Ovary (tissue), 10 donors: ENCODE measurements at places on chromosomes 1 and 21. TPM values are rescaled to one million over a fixed set of nuclear protein-coding genes. Genes with fewer than 3 reads are reported as not detected.

The SV2A gene
- 3.2 TPM for polyA plus RNA-seq

The PEX10 gene
- 19.3 TPM for polyA plus RNA-seq

The CLDN14 gene
- not detected for polyA plus RNA-seq

DNA sequence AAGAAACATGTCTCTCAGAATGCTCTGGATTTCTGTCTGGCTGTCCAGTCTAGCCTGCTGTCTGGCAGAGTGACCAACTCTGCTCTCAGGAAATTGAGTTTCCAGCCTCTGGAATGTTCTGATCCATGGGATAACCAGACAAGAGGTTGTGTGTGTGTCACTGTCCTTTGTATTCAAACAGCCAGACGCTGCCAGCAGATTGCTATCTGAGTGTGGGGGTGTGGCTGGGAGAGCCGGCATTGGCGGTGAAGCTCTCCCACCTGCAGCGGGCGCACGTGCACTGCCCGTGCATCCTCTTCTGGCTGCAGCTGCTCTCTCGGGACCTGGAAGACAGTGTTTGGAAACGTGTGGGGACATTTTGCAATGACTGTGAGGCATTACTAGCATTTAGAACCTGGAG lies 26.1 kb downstream of the PKP1 start:
- no peaks in the 10 kb centered on the region for H3K27me3 ChIP-seq
- no peaks in the 10 kb centered on the region for H3K4me1 ChIP-seq
- no peak overlapping the region for H3K4me3 ChIP-seq
- H3K36me3 ChIP-seq = no peaks in the 10 kb centered on the region

The TAL1 gene
- polyA plus RNA-seq = 2.4 TPM

The FAM151A gene
- not detected for polyA plus RNA-seq

GRCh38 chr1:180571060-180571831 lies 12.5 kb downstream of the OVAAL start:
- H3K36me3 ChIP-seq = no peaks in the 10 kb centered on the region
- DNase-seq = no peak
- no peak overlapping the region for H3K4me3 ChIP-seq
- no peak overlapping the region for H3K27ac ChIP-seq
- H3K27me3 ChIP-seq = no peaks in the 10 kb centered on the region

GRCh38 chr1:23791516-23792047 lies 637 bp downstream of the LYPLA2 start:
- peak overlapping the region; percentile 27 for H3K27ac ChIP-seq
- peaks cover 24% of the 10 kb centered on the region for H3K4me1 ChIP-seq
- H3K27me3 ChIP-seq = no peaks in the 10 kb centered on the region
- H3K36me3 ChIP-seq = no peaks in the 10 kb centered on the region
- peak; percentile 51 for DNase-seq

- no peak for DNase-seq
- no peaks in the 10 kb centered on the region for H3K27me3 ChIP-seq
- H3K4me1 ChIP-seq = peaks cover 5% of the 10 kb centered on the region
- H3K36me3 ChIP-seq = no peaks in the 10 kb centered on the region
- no peak overlapping the region for H3K4me3 ChIP-seq
Observed at GRCh38 chr1:51345300-51345687, 14.9 kb upstream of the TTC39A start.

The LIN28A gene
- not detected for polyA plus RNA-seq

- no peak overlapping the region for H3K27ac ChIP-seq
- H3K36me3 ChIP-seq = no peaks in the 10 kb centered on the region
- no peak for DNase-seq
- H3K27me3 ChIP-seq = no peaks in the 10 kb centered on the region
- H3K4me1 ChIP-seq = no peaks in the 10 kb centered on the region
Observed at GRCh38 chr1:89596698-89597097, 36.2 kb upstream of the LRRC8C start.

DNA sequence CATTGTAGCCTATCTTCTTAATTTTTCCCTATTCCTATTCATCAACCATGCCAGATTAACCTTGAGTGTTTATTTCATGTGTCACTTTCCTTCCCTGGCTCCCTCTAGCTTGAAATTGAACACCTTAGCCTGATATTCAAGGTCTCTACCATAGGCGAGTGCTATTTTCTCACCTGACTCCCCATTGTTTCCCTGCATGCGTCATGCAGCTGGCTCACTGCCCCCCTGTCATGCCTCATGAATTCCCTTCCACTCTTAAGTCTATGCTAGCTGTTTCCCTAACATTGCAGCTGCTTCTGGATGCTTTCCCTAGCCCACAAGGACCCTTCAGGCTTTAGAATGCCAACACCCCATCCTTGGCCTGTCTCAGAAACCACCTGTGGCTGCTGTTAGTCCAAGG lies 56.7 kb upstream of the CD1D start:
- DNase-seq = no peak
- H3K36me3 ChIP-seq = no peaks in the 10 kb centered on the region
- H3K27ac ChIP-seq = no peak overlapping the region
- H3K27me3 ChIP-seq = no peaks in the 10 kb centered on the region
- H3K4me1 ChIP-seq = no peaks in the 10 kb centered on the region

The S100A3 gene
- not detected for polyA plus RNA-seq

DNA sequence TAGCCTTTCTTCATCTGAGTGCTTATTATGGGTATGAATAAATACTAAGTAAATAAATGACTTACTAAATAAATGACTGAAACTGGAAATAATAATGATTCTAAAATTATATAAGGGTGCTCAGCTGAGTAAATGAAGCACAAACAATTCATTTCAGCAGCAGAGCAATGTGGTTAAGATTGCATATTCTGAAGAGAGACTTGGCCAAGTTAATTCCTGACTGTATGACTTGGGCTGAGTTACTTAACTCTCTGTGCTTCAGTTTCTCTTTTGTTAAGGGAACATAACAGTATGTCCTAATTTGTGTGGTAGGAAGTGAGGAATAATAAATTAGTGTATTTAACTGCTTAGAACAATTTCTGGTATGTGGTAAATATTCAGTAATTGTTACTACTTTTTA lies 19.1 kb downstream of the AGL start:
- H3K4me3 ChIP-seq = no peak overlapping the region
- DNase-seq = no peak
- H3K4me1 ChIP-seq = no peaks in the 10 kb centered on the region
- H3K27ac ChIP-seq = no peak overlapping the region

DNA sequence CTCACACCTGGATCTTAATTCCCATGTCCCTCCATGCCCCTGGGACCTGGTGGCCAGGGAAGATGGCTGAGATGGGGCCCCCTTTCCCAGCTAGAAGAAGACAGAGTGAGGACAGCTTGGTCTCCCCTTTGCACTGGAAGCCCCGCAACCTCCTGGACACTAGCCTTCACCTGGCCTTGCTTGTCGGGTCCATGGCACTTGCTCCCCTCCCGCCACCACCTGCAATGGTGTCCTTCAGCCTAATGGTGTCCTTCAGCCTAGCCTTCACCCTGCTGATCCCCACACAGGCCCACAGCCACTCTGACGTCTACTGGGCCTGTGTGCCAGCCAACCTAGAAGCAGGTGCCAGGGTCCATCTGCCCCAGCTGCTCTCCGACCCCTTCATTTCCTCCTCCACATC lies 45.9 kb upstream of the EDN2 start:
- no peaks in the 10 kb centered on the region for H3K27me3 ChIP-seq
- no peaks in the 10 kb centered on the region for H3K36me3 ChIP-seq
- DNase-seq = no peak
- no peak overlapping the region for H3K4me3 ChIP-seq

The SLC1A7 gene
- 0.28 TPM for polyA plus RNA-seq

The NTMT2 gene
- polyA plus RNA-seq = not detected

The KIF17 gene
- 1.00 TPM for polyA plus RNA-seq

- no peaks in the 10 kb centered on the region for H3K36me3 ChIP-seq
- no peaks in the 10 kb centered on the region for H3K4me1 ChIP-seq
- H3K4me3 ChIP-seq = no peak overlapping the region
- no peaks in the 10 kb centered on the region for H3K27me3 ChIP-seq
- no peak overlapping the region for H3K27ac ChIP-seq
- DNase-seq = no peak
Observed at GRCh38 chr1:243946253-243946652, 96.2 kb upstream of the AKT3 start.

DNA sequence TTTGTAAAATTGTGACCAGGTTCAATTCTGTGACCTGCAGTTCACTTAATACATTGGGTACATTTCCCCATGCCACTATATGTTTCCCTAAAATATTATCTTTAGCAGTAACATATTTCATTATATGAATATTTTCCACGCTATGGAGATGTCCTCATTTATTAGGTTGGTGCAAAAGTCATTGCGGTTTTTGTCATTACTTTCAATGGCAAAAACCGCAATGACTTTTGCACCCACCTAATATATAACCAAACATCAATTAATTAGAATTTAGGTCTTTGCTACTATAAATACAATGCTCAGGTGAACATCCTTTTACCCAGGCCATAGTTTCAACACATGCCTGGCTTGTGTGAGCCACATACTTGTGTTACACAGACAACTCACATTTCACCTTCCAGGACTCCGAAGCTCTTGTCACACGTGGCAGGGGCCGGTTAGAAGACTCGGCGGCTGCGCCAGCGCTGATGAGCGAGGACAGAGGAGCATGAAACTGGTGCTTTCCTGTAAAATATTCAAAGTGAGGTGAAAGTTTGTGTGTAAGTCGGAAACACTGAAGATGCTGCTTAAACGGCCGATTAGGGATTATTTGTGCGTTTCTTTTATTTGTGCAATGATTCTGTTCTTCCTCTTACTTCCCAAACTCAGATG lies 215.5 kb downstream of the KIF26B start:
- H3K4me1 ChIP-seq = no peaks in the 10 kb centered on the region
- DNase-seq = no peak
- no peak overlapping the region for H3K4me3 ChIP-seq
- H3K27ac ChIP-seq = no peak overlapping the region
- H3K36me3 ChIP-seq = no peaks in the 10 kb centered on the region
- H3K27me3 ChIP-seq = no peaks in the 10 kb centered on the region

The DPT gene
- 4.7 TPM for polyA plus RNA-seq

DNA sequence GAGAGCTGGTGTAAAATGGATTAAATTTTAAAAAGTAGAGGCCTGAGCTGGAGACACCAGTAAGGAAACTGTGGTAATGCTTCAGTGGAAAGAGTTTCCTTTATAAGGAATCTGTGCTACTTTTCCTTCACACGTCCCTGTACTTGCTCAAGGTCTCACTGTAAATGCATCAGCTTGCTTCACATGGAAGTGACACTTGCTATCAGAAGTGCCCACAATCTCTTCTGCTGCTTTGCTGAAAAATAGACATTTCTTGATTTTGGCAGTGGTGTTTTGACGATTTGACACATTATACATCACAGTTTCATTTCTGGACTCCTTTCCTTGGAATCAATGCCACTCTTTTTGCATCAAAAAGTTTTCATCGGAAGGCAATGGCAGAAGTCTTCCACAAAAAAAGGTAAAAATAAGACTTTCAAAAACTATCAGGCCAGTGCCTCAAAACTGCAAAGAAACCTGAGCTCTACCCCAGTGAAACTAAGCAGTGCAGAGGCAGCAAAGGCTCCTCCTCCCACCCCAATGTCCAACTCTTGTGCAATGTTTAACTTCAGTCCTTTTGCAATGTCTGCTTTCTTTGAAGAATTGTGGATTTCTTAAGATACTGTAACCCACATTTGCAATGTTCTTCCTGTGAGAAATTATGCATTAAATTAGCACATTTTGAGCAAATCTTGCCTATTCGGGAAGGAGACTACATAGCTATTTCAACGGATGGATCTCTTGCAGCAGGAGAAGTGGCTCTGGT lies 18.4 kb upstream of the TSPAN2 start:
- H3K4me3 ChIP-seq = no peak overlapping the region
- no peak overlapping the region for H3K27ac ChIP-seq
- H3K36me3 ChIP-seq = no peaks in the 10 kb centered on the region
- DNase-seq = no peak

The HMCN1 gene
- 3.8 TPM for polyA plus RNA-seq

The PRRX1 gene
- 31.2 TPM for polyA plus RNA-seq

DNA sequence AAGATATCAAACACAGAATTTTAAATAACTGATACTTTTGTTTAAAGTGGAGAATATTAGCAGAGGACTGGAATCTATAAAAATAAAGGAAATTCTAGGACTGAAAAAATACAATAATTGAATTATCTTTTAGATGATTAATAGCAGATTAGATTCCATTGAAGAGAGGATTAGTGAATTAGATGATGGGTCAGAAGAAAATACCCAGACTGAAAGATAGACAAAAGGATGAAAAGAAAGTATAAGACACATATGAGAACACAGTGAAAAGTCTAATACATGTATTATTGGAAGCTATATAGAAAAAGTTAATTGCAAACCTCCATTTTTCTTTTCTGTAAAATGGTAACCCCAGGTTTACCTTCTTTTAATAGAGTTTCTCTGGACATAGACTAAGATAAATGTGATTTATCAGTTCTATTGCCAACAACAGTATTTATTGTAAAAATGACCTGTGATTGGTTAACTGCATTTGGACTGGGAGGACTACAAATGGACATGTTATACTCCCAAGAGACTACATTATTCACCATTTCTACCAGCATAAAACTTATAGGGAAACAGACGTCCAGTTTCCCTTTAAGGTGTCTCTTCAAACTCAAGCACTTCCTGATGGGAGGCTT lies 11.0 kb downstream of the PRKAA2 start:
- H3K4me1 ChIP-seq = no peaks in the 10 kb centered on the region
- no peaks in the 10 kb centered on the region for H3K36me3 ChIP-seq
- DNase-seq = no peak
- no peaks in the 10 kb centered on the region for H3K27me3 ChIP-seq
- H3K27ac ChIP-seq = no peak overlapping the region

DNA sequence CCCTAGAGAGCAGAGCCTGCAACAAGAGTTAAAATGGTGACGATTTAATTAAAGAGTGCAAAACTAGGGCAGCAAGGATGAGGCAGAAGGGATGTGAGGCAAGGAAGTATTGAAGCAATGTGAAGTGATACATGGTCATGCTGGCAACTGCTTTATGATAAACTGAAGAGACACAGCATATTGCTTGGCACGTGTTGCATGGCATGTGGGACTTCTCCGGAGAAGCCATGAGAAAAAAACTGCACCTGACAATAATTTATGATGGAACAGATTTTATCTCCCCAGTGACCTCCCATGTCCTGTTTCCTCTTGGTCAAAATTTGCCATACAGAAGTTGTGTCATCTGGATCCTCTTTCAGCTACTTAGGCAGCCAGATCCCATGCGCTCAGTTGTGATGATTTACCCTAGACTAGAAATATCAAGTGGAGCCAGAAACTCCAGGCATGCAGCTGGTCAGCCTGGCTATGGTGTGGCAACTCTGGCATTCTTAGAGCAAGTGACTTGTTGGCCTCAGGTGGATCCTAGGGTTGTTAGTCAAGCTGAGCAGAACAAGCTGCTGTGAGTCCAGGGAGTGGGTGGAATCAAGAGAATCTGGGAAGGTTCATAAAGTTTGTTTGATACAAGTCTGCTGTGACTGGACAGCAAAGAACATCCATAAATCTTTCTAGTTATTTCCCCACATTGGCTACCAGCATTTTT lies 611.4 kb upstream of the USP24 start:
- H3K27me3 ChIP-seq = no peaks in the 10 kb centered on the region
- H3K4me3 ChIP-seq = no peak overlapping the region
- H3K4me1 ChIP-seq = no peaks in the 10 kb centered on the region
- no peak overlapping the region for H3K27ac ChIP-seq
- no peak for DNase-seq
- H3K36me3 ChIP-seq = no peaks in the 10 kb centered on the region

- H3K36me3 ChIP-seq = no peaks in the 10 kb centered on the region
- H3K4me1 ChIP-seq = no peaks in the 10 kb centered on the region
- no peaks in the 10 kb centered on the region for H3K27me3 ChIP-seq
Observed at GRCh38 chr1:219542828-219543518, 69.9 kb downstream of the ZC3H11B start.
